ENCODE measurements at places on chromosomes 5 and 9.
A peak's percentile ranks its signal among the peaks of the same experiment; 100 is the strongest.

DNA sequence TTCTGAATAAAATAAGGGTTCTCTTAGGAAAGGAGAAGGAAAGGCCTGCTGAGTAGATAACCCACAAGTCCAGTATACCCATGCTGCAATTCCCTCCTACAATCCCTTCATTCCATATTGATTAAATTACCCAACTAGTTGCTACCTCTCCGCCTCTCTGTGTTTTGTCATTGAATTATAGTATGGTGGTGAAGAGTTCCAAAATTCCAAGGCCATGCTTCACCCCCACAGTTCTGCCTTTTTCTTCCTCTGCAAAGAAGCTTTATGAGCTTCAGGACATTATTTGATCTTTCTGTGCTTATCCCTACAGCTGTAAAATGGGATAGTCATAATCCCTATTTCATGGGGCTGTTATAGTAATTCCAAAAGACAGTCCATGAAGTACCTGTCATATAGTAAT lies 215.6 kb downstream of the ACTL7B start:
- DNase-seq = no peak

- no peak for DNase-seq
Measured at GRCh38 chr9:114117614-114117995, 18.5 kb upstream of the KIF12 start.

- DNase-seq = no peak
Measured at GRCh38 chr9:86043999-86044398, 55.4 kb downstream of the GOLM1 start.

DNA sequence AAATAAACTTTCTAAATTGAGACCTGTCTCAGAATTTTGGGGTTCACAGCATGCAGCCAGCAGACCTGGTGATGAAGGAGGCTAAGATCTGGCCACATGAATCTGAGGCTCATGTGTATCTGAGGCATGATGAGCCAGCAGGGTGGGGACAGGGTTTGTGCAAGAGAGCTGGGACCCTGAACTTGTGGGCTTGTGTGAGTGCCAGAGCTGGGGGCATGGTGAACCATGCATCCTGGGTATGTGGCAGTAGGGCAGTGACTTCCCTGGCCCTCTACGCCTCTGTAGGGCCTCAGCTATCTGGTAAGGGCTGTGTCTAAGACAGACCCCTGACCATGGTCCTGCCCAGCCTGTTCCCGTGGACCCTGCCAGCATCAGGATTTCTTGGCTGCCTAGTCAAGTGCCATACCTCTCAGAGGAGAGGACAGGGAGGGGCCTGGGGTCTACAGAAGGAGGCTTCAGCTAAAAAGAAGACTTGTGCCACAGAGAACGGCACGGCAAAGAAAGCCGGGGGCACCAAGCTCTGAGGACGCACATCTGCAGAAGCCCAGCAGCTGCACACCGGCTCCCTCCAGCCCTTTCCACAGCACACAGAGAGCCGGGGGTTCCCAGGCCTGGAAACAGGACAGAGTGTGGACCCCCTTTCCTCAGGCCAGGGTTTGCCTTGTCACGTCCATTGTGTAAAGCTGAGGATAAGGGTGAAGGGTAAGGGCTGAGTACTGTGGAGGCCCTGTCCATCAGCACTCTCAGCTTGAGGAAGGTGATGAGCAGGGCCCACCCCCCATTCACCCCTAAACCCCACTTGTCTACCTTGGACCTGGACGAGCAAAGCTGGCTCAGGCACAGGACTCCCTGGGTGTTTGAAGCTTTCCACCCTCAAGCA lies 130.1 kb downstream of the MRPL36 start:
- no peak for DNase-seq

DNA sequence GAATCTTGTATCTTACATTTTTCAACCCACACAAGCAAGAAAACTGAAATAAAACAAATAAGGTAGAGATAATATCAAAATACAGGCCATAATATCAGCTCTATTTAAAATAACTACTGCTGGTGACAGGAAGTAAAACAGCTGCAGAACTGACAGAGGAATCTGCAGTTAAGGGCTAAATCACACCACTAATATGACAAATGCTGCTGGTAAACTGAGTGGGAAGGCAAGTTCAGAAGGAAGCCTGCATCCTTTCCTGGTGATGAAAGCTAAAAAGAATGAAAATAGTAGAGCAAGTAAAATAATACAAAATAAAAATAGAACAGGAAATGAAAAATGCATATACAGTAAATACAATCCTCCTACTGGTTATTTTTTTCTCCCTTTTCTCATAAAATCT lies 1293.7 kb upstream of the C9orf72 start:
- DNase-seq = no peak

GRCh38 chr5:52844885-52845284 lies 57.2 kb downstream of the ITGA1 start:
- no peak for DNase-seq

DNA sequence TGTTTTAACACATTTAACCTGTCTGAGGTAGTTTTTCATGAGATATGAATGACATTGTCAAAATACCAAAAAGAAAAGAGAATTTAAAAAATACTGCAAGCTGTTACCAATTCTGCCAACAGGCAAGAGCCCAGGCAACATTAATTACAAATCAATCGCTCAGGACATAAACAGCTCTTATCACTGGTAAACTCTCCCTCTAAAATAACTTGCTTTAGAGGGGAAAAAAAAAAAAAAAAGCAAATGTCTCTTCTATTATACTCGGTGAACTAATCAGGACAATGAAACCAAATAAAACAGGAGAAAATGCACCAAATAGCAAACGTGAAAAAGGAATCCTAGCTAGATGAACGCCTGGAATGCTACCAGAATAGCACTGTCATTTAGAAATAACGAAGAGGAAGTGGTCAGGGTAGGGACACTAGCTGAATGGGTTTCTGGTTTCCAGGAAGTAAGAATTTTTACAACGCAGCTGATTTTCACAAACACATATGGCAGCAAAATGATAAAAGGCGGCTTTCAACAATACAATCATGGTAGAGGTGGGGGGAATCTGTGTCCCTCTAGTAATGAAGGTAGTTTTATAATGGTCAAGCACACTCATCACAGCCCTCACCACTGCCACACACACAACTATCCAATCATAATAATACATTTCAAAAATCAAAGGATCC lies 94.9 kb downstream of the DENND1A start:
- peak; percentile 4 for DNase-seq
